ENCODE measurements at places on chromosomes 4 and X.
A peak's percentile ranks its signal among the peaks of the same experiment; 100 is the strongest.

DNA sequence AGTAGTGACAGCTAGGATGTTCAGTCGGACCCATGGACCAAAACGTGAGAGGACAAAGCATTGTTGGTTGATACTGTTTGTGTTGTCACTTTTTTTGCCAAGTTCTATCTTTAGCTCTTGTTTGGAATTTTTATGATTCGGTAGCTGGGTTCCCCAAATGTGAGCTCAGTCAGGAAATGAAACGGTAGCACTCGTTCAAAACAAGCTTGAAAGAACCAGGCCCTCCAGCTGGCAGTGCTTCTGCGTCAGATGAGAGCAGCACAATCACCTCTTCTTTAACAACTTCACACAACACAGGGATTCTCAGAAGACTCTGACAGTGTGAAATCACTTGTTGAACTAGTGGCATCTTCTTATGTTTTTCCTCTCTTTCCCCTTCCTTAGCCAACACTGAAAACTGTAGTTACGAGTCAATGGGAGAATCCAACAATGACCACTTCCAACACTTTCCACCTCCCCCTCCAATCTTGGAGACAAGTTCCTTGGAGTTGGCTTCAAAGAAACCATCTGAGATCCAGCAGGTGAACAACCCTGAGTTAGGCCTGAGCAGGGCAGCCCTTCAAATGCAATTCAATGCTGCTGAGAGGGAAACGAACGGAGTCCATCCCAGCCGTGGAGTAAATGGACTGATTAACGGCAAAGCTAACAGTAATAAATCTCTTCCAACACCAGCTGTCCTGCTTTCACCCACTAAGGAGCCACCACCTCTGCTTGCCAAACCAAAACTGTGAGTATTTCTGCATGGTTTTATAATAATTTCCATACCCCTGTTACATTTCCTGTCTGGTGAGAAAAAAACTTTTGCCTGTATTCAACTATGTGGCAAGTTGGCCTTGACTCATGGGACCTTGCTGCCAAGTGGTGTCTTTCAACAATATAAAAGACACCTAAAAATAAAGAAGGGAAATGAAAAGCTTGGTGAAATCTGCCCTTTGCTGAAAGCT, 214.6 kb downstream of the PALLD start:
- DNase-seq = peak; percentile 91

- DNase-seq = no peak
Observed at GRCh38 chr4:60463857-60464502, 736.1 kb upstream of the ADGRL3 start.

GRCh38 chr4:39256436-39256835, 74.1 kb downstream of the WDR19 start:
- DNase-seq = peak; percentile 63

DNA sequence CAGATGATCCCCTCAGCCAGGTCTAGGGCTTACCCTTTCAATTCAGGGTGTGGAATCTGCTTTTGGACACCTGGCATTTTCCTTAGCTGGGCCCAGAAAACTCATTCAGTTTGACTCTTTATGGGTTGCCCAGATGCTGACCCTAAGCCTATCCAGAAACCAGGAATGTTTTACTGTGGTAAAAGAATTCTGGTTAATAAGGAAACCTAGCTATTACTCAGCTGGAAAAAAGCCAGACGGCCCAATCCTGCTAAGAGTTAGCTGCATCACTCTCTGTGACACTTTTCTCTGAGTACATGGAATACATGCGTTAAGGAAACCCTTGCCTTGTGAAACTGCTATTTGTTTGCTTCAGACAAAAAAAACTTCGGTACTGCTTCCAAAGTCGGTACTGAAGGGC, 28.0 kb downstream of the ING2 start:
- DNase-seq = peak; percentile 81

GRCh38 chrX:42229533-42229932, 306.2 kb upstream of the CASK start:
- DNase-seq = no peak

DNA sequence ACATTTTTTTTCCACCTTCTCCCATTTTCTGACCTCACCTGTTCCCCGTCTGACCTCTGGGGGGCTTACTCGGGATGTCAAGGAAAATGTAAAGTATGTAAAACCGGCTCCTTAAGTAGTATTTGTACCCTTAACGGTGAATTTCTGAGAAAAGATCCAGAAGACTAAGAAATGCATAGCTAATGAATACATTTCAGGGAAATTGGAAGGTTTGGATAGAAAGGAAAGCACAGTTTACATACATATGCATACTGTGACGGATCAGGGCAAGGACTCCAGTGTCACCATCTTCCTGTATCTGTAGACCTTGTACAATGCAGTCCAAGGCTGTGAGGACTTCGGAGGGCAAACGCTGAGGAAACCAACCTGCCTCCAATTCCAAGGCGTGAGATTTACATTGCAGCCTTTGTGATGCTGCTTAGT, 2185.9 kb upstream of the TENM3 start:
- no peak for DNase-seq

- no peak for DNase-seq
Observed at GRCh38 chr4:84480082-84480481, 19.0 kb downstream of the NKX6-1 start.

DNA sequence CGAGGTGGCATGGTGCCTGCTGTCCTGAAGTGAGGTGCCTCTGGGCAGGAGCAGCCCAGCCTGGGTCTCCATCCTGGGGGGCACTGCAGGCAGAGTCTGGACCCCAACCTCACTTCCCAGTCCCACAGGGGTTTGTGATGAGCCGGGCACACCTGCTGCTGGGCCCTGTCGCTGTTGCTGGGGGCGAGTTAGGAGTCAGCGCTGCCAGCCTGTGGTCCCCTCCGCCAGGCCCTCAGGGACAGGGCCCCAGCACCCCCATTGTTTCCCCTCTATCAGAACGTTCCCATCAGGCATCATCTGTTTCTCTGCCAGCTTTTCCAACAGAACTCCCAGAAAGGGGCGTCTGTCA, 23.4 kb downstream of the WFS1 start:
- DNase-seq = no peak

DNA sequence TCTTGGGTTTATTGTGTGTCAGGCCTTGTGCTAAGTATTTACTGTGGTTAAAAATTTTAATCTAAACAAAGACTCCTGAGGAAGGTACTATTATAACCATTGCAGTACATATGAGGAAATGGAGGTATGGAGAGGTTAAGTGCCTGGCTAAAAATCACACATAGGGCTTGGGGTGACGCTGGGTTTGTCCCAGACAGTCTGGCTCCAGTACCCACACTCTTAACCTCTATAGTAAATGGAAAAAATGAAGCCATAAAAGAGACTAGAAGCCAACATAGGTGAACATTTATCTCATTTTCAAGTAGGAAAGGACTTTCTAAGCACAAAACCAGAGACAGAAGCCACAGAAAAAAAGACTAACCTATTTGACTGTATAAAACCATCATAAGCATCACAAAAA, 1.9 kb downstream of the FOXP3 start:
- DNase-seq = no peak

GRCh38 chrX:141903400-141904155, at the start of gene MAGEC1:
MAGEC1 (plus strand) TSS chrX:141903894; CDS start chrX:141905073, 1,179 bp downstream.
- DNase-seq = no peak

DNA sequence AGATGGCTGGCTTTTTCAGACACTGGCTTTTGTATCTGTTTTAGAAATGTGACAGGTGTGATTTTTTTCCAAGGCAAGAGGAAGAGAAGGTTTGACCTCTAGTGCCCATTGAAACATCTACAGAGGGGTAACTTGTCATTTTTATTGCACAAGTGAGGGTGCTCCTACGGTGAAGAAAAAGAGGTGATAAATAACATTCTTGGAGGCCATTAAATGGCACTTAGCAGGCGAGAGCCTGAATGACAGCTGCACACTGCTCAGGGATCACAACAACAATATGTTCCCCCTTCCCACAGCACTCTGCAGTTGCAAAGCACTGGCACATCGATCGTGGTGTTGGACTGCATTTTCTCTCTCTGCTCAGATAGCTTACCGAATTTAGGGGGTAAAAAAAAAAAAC, 22.9 kb downstream of the FAM184B start:
- DNase-seq = no peak

DNA sequence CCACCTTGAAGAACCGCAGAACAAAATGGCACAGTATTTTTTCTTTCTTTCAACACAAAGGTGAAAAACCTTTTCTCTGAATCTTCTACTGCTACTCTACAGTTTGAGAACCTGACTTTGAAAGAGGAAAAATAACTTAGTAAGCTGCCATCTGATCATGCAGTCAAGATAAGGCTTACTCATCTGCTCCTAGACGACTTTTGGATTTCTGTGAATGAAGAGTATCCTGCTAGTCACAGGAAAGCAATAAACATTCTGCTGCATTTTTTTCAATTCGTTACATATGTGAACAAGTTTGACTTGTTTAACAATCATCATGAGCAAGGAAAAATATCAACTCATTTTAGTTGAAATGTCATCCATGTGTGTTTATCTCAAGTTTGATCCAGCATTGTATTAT, 25.2 kb downstream of the TIGD2 start:
- DNase-seq = peak; percentile 30

DNA sequence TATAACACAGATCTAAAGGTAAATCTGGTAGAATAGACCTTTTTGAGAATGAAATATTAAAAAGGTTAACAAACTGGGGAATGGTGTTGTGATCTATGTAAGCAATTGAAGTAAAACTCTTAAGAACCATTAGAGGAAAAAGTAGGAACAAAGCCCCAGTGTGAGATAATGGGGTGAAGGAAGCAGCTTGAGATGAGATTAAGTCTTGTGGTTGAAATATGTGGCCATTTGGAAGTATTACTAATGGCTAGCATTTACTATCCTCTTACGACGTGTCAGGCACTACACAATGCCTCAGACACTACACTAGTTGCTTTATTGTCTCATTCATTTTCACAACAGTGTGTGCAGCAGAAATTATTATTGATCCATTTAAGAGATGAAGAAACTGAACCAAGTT, 25.9 kb upstream of the NDNF start:
- no peak for DNase-seq

DNA sequence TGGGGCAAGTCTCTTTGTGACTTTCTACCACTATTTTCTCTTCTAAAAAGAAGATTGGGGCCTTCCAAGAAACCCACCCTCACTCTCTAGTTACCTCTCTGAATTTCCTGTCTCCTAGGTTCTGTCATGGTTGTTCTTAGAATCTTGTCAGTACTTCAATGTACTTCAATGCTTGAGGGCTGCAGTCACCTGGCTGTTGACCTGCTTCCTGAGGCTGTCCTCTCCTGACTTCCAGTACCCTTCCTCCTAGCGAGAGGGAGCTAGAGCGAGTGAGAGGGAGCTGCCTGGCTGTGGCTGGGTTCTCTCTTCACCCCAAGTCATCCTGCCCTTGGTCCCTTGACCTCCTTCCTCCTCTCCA, 17.7 kb downstream of the CD99L2 start:
- DNase-seq = no peak

- no peak for DNase-seq
Observed at GRCh38 chrX:155997436-155997835, at the start of gene IL9R. IL9R (plus strand) TSS chrX:155997696; CDS start chrX:155997760, 64 bp downstream.

GRCh38 chr4:48254381-48255071, 15.1 kb downstream of the TEC start:
- DNase-seq = peak; percentile 97

GRCh38 chr4:173767650-173768049, 237.6 kb upstream of the HAND2 start:
- no peak for DNase-seq

- DNase-seq = peak; percentile 39
Observed at GRCh38 chr4:153781717-153782416, 7.0 kb downstream of the SFRP2 start.

GRCh38 chr4:74420863-74421262, 24.1 kb upstream of the AREG start:
- DNase-seq = no peak
